Activated CD4-positive, alpha-beta T cell treated with anti-CD3 and anti-CD28 coated beads, Interleukin-2, amount 10 ng/mL, durations not matched to agents 7 days and 5 days (primary cell): ENCODE measurements at places on chromosomes 4 and X.

DNA sequence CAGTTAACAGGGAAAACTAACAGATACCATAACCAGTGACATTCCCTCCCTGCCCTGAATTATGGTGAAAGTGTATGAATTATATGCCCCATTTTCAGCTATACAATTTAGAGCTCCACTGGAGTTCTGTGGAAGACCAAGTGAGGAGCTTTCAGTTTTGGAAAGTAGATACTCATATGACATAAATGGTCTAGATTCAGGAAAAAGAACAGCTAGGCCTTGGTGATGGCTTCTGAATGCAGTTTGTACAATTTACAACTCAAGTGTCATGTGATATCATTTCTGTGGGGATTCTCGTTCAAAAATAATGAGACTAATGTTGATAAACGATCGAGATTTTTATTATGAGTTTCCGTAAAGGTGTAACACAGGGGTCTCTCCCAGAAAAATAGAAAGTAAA, 8.2 kb upstream of the SEC24B start:
- no peak for DNase-seq

GRCh38 chrX:75155447-75155826, 646 bp downstream of the ABCB7 start:
- DNase-seq: no peak

DNA sequence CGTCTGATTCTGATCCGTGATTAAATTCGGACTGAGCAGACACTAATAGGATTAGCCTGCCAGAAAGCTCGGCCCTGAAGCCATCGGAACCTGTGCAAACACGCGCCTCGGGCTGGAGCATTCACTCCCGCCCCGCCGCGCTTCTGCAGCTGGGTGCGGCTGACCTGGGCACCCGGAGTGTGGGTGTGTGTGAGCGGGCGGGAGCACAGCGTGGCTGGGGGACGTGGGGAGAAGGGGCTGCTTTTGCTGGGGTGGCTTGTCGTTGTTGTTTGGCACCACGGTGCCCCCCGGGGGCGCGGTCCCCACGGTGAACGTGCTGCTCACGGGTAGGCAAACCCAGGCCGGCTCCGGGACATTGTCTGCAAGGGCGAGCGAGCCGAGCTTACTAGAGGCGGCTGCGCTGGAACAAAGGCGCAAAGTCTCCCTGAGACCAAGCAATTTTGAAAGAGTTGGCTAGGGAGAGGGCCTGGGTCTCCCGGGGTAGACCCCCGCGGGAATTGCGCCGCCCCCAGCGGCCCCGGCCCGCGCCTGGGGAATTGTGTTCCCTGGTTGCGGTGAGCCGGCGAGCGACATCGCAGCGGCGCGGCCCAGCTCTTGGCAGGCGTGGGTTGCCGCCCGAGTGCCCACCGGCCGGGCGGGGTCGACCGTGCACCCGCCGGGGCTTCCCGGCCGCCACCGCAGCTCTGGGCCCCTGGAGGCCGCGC, 1.4 kb downstream of the MAMLD1 start:
- DNase-seq: peak; percentile 12

GRCh38 chrX:26295425-26295824, 79.5 kb downstream of the MAGEB5 start:
- no peak for DNase-seq

DNA sequence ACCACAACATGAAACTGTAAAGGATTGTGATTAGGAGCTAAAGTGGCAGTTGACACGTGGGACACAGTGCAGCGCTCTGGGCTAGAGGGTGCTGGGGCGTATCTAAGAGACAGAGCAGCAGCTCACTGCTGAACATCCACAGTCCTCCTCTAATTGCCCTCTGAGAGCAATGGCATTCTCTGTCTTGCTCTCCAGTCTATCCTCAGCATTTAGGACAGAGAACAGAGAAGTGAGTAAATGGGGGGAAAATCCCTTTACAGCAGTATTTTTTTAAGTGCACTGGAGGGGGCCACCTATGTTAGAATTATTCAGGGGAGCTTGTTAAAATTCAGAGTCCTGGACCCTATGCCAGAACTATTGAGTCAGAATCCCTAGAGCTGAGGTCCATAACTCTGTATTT, 4.2 kb upstream of the TMEM154 start:
- no peak for DNase-seq

DNA sequence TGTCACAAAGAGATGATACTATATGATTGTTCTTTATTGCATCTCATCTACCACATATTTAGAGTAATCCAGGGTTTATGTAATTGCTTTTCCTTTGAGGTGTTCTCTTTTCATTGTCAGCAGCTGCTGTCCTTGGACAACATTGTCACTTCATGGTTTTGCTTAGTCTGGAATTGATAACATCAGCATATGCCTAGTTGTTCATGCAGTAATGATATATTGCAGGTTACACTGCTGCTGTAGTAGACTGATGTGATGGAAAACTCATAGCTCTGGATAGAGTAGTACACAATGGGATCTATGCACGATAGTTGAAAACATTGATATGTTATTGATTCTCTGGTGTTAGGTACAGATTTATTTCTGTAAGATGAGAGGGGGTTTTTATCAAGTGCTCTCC, 13.7 kb downstream of the NEIL3 start:
- no peak for DNase-seq

DNA sequence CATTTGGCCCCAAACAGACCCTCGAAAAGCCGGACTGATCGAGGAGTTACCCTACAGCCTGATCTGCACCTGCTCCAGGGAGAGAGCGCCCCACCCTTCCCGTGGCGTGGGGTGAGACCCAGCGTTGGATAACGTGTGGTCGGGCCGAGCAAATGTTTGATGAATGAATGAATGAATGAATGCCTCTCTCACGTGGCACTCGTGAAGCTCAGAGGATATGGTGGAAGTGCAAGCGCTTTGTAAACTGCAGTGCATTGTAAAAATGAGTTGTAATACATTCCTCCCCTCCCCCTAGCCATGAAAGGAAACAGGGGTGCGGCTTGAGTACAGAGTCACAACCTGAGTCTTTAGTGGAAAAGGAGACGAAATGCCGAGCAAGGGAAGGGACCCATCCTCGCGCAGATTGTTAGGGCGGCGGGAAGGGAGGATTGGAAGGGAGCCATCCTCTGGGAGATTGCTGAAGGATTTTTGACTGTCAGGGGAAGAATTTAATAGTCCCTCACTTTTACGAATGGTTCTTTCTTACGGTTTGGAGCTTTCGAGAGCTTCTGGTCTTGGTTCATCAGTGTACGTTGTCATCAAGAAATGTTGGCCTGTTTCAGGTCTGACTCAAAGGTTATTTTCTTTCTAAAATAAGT, 772 bp upstream of the FBXW7 start:
- peak; percentile 83 for DNase-seq

GRCh38 chrX:69748055-69748454, 132.1 kb downstream of the EDA start:
- no peak for DNase-seq

GRCh38 chrX:13990126-13990800, 39.4 kb downstream of the GEMIN8 start:
- no peak for DNase-seq

- DNase-seq: no peak
Measured at GRCh38 chr4:93896516-93896915, 68.0 kb downstream of the ATOH1 start.

DNA sequence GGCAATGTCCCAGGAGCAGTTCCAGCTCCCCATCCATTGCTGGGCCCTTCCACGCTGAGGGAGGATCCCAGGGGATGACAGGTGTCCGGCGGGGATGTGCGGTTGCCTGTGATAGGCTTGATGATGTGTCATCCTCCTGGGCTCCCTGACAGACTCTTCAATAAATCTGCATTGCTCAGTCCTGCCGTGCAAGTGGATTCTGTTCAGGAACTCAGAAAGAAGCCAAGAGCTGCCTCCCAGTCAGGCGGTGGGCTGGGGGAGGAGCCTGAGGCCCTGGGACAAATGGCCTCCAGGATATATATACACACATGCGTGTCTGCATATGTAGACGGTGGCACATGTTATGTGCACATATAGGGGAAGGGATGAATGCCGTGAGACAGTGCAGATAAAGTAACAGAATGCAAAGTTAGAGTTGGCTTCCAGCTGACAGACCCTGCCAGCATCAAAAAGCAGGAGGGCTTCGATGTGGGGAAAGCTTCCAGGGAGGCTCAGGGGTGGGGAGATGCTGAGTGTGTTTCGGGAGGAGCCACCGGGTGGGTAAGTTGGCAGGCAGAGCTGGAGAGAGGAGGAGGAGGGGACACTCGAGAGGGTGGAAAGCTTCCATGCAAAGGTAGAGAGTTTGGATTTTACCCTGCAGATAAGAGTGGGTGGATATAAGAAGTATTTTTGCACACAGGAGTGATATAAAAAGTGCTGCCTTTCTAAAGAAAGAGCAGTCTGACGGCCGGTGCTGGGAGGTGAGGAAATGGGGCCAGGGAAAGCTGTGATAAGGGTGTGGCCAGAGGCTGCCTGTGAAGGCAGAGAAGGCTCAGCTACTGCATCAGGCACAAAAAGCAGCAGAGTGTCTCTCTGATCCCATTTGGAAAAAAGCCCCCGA, 28.5 kb upstream of the CRMP1 start:
- no peak for DNase-seq

GRCh38 chr4:8910100-8910821, 38.6 kb upstream of the HMX1 start:
- peak; percentile 0 for DNase-seq

GRCh38 chr4:47465004-47465403, 1.5 kb upstream of the COMMD8 start:
- no peak for DNase-seq

DNA sequence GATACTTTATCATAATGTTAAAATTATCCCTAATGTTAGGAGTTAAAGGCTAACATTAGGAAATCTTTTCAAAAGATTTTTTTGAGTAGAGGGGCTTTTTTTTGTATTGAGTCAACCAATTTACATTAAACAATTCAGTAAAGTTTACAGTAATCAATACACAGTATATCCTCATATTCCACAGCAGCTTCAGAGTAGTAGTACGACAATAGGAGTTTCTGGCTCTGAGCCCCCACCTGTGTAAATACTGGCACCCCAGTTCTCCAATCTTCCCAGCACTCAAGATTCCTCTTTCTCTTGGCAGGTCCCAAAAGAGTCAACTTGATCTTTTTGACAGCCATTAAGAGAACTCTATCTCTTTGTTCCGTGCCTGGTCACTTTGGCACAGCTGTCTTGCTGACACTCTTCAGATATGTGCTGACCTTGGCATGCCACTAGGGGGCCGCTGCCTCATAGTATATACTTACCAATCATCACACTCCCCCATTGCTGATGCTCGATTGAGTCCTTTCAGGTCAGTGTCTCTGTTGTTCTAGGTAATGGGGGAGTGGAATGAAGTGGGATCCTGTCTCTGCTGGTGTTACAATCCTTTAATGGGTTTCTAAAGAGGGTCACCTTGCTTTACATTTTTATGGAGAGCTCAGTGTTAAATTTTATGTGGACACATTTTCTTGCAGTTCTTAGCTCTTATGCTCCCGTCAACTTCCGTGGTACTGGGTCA, 19.5 kb upstream of the CCNI start:
- peak; percentile 63 for DNase-seq

- no peak for DNase-seq
Measured at GRCh38 chr4:39706334-39706733, 8.4 kb downstream of the UBE2K start.

- no peak for DNase-seq
Measured at GRCh38 chrX:115191490-115192243, 2.5 kb downstream of the RBMXL3 start.

DNA sequence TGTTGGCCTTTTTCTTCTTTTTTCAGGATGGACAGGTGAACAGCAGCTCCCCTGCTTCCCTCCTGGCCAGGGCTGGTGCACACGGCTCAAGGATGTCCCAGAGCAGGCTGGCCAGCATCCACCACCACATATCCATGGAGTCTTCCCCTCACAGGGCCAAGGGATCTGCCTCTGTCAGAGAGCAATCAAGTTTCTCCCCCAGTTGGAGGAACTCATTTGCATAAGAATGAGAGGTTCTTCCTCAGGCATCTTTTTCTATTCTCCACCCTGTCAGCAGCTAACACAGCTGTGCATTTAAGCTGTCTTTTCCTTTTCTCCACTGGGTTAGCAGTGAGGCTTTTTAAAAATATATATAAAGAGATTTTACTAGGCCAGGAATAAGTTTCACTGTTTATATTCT, 143.8 kb downstream of the ANAPC10 start:
- DNase-seq: no peak
